CD4-positive, alpha-beta T cell treated with Interleukin-2 at 100 ng/mL for 4 hours (primary cell): ENCODE measurements at places on chromosomes 3 and 15.

- peak; percentile 53 for DNase-seq
Measured at GRCh38 chr3:49872801-49873281, 3.1 kb upstream of the CAMKV start.

DNA sequence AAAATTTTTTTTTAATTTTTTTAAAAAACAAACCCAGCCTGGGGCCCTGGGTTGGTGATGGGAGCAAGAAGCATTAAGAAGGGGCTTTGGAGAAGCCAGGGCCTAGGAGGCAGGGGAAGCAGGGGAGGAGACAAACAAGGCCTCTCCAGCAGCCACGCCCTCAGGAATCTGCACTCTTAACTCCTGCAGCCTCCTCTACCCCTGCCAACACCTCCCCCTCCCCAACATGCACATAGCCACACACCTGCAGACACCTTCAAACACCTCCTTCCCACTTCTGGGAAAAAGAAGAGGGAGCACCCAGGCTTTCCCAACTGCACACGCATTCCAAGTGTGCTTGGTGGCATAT lies 2.7 kb upstream of the DCAF1 start:
- DNase-seq, result no peak

DNA sequence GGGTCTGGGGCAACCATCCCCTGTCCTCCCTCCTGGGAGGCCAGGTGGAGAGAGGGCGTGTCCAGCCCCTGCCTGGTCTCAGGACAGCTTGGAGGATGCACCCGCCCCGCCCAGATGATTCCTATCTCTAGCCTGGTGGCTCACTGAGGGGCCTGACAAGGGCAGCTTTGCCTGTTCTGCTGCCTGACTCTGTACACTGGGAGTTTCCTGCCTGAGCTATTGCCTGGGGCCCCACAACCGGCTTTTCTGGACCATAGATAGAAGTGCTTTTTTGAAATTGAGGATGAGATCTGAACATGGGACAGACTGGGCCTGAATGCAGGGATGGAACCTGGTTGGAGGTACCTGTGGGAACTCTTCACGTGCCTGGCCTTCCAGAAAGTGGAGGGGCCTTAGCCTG lies 751 bp upstream of the PLA2G4E start:
- DNase-seq, result no peak

GRCh38 chr3:57274845-57275244 lies 17.6 kb downstream of the ASB14 start:
- no peak for DNase-seq

- DNase-seq, result no peak
Measured at GRCh38 chr3:8678751-8679150, 34.2 kb upstream of the SSUH2 start.

- DNase-seq, result no peak
Measured at GRCh38 chr15:69496001-69496400, 43.4 kb downstream of the RPLP1 start.

DNA sequence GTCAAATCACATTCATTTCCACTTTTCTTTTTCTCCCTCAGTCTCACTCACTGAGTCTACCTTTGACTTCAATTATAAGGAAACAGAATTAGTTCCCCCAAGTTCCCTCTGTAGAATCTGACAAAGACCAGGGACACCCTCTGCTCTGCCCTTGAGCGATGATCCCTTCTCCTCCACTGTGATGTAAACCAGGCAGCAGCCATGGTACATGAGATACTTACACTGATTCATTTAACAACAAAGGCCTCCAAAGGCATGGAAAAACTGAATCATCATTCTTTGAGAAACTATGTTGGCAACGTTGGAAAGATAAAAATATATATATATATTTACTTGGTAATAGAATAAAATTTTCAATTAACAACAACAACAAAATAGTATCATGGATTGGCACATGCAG lies 84.1 kb downstream of the P3H2 start:
- no peak for DNase-seq
